ENCODE measurements at places on chromosomes 16 and 17.

DNA sequence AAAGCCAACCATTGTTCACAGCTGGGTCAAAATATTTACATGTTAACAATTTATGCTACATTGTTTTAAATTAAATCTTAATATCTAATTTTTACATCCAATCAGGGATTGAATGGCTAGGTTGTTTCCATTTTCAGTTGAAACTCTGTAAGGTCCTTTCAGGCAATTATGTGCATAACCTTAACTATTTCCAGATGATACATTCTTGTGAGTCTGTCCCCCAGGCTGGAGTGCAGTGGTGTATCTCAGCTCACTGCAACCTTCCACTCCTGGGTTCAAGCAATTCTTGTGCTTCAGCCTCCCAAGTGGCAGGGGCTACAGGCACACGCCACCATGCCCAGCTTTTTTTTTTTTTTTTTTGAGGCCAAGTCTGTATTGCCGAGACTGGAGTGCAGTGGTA is 10.4 kb downstream of the CDC42EP4 start:
- DNase-seq, result no peak

- DNase-seq, result no peak
Observed at GRCh38 chr16:88306411-88306810, 76.3 kb upstream of the ZNF469 start.

DNA sequence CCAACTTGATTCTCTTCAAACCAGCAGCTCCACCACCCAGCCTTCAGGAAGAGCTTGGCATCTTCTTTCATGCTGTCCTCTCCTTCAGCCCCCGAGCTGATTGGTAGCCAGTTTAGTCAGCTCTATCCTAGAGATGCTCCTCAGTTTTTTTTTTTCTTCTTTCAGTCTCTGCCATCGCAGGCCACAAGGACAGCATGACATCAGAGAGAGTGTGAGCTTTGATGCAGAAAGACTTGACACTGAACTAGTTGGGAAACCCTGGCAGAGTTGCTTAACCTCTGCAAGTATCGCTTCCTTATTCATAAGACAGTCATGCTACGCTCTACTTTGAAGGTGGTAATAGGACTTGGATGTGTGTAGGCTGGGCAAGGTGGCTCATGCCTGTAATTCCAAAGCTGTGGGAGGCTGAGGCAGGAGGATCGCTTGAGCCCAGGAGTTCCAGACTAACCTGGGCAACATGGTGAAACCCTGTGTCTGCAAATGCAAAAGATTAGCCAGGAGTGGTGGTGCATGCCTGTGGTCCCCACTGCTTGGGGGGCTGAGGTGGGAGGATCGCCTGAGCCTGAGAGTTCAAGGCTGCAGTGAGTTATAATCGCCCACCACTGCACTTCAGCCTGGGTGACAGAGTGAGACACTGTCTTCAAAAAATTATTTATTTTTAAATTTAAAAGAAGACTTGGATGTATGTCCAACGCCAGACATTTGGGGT is 2.6 kb downstream of the CD300LB start:
- DNase-seq, result no peak

GRCh38 chr17:61352781-61353491 is 46.7 kb upstream of the TBX2 start:
- no peak for DNase-seq

Measured in CD4-positive, alpha-beta memory T cell (primary cell).